ENCODE measurements at places on chromosomes 1 and 21.

- DNase-seq: no peak
Observed at GRCh38 chr1:160359559-160360226, 7.2 kb upstream of the NHLH1 start.

GRCh38 chr1:204650911-204651570 is 34.5 kb downstream of the LRRN2 start:
- no peak for DNase-seq

- no peak for DNase-seq
Observed at GRCh38 chr1:12251442-12251841, 21.6 kb downstream of the VPS13D start.

DNA sequence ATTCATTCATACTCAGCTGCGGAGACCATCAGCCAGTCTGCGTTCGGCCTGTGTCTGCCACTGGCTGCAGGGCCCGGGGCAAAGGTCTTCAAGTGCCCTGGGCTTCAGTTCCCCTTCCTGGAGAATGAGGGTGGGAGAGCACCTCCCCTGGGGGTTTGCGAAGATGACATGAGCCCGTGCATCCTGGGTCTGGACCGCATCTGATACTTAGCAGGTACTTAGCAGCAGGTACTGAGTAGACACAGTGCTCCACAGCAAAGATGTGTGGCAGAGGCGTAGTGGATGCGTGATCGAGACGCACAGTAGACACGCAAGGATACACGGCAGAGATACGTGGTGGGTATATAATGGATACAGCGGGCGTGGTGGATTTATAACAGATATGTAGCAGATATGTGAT is 51.3 kb downstream of the PRKCZ start:
- DNase-seq: no peak

- DNase-seq: no peak
Observed at GRCh38 chr1:46394872-46395465, 852 bp downstream of the FAAH start.

- no peak for DNase-seq
Observed at GRCh38 chr21:37758982-37759381, 157.3 kb downstream of the KCNJ6 start.

DNA sequence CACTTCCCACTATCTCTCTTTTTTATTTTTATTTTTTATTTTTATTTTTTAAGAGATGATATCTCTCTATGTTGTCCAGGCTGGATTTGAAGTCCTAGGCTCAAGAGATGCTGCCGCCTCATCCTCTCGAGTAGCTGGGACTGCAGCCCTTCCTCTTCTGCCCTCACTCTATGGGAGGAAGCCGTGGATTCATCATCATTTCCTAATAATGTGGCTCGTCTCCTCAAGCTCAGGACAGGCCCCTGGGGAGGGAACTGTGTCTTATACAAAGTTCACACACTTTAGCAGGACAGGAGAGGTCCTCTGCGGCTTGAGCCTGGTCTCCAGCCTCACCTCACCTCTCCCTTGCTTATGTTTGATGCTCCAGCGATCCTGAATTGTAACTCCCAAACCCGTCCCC is 16.5 kb upstream of the IFFO2 start:
- DNase-seq: no peak

DNA sequence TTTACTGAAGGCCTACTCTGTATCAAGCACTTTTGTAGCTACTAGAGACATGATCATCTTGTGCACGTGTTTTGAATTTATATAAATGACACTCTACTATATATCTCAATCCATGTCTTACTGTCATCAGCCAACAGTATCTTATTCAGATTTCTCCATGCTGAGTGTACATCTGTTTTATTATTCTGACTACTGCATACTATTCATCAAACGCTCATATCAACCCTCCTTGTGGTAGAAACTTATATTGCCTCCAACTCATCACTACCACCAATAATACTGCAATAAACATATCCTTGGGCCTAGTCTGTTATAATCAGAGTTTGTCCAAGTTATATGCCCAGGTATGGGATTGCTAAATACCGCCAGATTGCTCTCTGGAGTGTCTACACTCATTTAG is 81.6 kb upstream of the IRF2BP2 start:
- DNase-seq: no peak

DNA sequence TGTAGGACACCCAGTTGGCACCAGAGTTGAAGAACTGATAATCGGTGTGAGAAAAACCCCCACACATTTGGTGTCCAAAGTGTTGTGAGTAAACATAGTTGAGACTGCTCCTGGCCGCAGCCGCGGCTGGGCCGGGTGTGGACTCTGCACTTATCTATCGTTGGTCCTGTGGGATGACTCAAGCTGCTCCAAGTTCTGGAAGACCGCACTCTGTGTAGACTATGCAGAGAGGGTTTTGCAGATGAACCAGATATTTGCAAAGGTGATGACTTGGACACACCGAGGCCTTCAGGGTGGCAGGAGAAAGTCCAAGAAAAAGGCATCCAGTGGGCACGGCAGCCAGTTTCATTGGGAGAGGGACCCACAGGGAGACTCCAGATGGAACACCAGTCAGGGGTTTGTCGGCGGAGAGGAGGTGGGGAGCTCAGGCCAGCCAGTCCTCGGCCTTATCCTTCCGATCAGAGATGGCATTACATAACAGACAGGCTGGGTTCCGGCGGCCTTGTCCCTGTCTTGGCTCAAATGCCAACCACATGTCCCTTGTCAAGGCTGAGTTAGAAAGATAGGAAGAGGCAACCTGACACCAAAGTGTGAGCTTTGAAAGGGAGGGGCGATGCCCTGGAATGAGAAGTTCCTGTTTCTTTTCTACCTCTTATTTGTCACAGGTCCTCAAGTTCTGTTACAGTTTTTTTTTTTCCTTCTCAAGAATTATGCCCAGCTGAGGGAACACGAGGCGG is 21.1 kb downstream of the C2CD2 start:
- DNase-seq: no peak
